IPS DF 19.7 (cell line): ENCODE measurements at places on chromosomes 13 and 19.

DNA sequence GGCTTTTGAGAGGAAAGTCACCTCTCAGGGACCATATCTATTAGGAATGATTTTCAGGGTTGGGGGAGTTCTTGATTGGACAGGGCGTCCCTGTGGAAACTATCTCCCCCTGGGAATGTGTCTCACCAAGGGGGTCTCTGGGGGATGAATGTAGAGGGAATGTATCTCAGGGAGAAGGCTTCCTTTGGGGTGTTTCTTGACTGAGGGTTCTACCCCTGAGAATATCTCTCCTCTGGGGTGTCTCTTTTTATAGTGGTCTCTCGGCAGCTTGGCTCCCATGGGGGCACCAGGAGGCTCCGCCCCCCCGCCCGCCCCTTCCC is 1.0 kb downstream of the RTBDN start:
- DNase-seq: no peak

- no peak for DNase-seq
Observed at GRCh38 chr19:43562698-43563241, 12.6 kb downstream of the XRCC1 start.

DNA sequence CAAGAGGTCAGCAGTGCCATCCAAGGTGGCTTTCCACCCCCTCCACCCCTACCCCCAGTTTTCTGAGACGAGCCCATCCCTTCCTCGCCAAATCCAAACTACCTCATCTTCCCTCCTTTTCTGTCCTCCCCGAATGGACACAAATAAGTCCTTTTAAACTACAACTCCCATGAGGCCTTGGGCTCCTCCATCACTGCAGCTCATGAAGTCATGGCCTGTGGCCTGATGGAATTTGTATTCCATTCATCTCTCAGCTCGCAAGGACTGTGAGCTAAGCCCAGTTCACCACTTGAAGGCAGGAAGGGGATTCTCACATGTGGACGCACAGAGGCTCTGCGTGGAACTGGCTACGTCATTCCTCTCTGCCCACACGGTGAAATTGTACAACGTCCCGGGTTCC is 12.5 kb downstream of the PTPRH start:
- DNase-seq: no peak

- no peak for DNase-seq
Observed at GRCh38 chr19:18475004-18475453, 37.1 kb upstream of the ISYNA1 start.

DNA sequence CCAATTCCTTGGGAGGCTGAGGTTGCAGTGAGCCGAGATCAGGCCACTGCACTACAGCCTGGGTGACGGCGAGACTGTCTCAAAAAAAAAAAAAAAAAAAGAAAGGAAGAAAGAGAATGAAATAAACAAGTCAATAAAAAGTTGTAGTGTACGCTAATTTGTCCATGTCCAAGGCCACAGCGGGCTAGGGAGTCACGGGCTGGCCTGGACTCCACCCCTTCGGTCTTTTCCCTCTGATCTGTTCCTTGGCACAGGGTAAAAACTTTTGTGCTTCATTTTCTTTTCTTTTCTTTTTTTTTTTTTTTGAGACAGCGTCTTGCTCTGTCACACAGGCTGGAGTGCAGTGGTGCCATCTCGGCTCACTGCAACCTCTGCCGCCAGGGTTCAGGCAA is 19.4 kb upstream of the MKNK2 start:
- DNase-seq: no peak

DNA sequence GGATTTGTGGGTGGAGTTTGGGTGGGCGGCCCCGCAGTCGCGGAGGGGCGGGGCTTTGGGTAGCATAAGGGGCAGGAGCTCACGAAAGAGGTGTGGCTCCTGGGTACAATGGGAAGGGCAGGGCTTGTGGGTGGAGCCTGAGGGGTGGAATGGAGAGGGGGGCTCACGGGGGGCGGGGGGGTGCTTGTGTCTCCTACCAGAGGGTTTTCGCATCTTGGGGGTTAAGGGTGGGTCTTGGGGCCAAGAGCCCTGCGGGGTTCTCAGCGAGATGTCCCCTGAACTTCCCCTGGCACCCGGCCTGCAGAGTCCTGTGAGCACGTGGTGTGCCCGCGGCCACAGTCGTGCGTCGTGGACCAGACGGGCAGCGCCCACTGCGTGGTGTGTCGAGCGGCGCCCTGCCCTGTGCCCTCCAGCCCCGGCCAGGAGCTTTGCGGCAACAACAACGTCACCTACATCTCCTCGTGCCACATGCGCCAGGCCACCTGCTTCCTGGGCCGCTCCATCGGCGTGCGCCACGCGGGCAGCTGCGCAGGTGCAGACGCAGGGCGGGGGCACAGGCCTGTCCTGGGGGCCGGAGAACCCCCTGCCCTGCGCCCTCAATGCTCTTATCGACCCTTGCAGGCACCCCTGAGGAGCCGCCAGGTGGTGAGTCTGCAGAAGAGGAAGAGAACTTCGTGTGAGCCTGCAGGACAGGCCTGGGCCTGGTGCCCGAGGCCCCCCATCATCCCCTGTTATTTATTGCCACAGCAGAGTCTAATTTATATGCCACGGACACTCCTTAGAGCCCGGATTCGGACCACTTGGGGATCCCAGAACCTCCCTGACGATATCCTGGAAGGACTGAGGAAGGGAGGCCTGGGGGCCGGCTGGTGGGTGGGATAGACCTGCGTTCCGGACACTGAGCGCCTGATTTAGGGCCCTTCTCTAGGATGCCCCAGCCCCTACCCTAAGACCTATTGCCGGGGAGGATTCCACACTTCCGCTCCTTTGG is 5.1 kb downstream of the FSTL3 start:
- DNase-seq: no peak
